Hematopoietic multipotent progenitor cell treated with erythropoietin and hydrocortisone succinate and interleukin-3 and kit ligand, for 17 days (in vitro differentiated cells): ENCODE measurements at places on chromosomes 6 and 20.

GRCh38 chr6:148972481-148972880 lies 225.7 kb downstream of the UST start:
- no peak for DNase-seq

- no peak for DNase-seq
Measured at GRCh38 chr6:169247991-169248390, 5.7 kb downstream of the THBS2 start.

DNA sequence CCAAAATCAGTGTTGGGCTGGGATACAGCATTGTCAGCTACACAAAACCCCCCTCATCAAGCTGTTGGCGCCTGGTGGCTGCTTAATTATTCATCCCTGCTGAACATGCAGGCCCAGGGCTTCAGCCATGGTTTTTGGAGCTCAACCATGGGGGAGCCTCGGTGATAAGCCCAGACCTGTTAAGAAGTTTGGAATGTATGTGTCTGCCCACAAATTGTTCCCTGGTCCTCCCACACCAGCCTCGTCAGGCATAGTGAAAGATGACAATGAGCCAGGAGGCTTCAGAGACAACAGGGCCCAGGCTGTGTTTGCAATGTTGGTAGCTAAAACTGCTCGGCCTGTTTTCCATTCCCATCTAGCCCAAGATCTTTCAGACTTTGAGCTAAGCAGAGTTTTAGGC lies 34.8 kb upstream of the SIRPA start:
- no peak for DNase-seq

GRCh38 chr6:89385156-89385667 lies 26.9 kb downstream of the RRAGD start:
- DNase-seq, result no peak

DNA sequence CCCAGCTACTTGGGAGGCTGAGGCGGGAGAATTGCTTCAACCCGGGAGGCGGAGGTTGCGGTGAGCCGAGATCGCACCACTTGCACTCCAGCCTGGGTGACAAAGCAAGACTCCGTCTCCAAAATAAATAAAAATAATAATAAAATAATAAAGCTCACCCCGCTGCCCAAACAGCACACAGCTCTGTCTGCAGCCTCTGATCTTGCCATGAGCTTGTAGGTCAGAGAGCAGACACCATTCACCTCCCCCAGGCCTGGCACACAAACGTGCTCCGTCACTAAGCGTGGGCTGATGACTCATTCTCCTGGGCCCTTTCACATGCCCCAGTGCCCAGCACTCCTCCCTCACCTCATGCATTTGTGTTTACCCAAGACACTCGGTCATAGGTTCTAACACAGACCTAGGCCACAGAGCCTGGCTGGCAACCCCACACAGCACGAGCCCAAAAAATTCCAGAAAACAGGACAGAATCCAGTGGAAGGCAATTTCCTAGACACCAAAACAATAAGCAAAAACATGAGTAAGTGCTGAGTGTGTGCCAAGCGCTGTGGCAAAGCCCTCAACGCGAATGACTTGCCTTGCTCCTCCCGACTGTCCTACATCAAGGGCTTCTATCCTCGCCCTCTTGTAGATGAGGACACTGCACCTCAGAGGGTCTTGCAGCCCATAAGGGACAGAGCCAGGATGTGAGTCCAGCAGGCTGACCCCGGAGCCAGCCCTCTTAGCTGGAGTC lies 18.0 kb downstream of the ATP9A start:
- DNase-seq, result peak; percentile 12

GRCh38 chr20:25129908-25130307 lies 48.0 kb upstream of the VSX1 start:
- DNase-seq, result no peak

GRCh38 chr6:26352315-26352714 lies 12.7 kb upstream of the BTN3A2 start:
- no peak for DNase-seq

GRCh38 chr6:144955859-144956258 lies 670.7 kb downstream of the UTRN start:
- no peak for DNase-seq

- no peak for DNase-seq
Measured at GRCh38 chr6:12250383-12250770, 39.8 kb upstream of the EDN1 start.

DNA sequence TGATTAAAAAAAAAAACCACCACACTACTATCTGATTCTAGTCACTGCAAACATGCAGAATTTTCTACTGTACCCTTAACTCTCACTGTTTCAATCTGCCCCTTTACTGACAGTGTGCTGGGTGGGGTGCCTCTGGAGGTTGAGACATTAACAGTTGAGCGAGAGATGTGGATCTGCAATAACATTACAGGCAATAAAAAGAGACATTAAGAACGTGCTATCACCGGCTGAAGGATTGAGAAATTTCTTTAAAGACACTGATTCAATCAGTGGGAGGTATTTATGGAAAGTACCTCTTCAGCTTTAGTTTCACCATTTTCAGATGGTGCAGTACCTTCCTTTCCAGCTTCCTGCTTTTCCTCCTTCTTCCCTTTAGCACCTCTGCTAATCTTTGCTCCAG lies 32.5 kb downstream of the HMGN3 start:
- no peak for DNase-seq

DNA sequence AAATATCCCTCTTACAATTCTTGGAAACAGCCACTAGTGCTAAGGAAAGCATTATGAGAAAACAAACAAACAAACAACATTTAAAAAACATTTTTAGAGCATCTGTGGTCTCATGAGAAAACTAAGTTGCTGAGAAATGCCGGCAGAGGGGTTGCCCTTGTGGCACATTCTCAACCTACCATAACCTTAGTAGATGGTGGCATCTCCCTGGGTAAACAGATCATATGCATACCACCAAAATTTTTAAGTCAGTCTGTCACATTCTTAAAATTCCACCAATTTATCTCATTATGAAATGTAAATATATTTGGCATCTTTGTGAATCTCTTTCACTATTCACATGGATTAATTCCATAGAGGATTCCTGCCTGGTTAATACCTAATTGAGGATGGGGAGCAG lies 575.7 kb upstream of the MARCKS start:
- no peak for DNase-seq

DNA sequence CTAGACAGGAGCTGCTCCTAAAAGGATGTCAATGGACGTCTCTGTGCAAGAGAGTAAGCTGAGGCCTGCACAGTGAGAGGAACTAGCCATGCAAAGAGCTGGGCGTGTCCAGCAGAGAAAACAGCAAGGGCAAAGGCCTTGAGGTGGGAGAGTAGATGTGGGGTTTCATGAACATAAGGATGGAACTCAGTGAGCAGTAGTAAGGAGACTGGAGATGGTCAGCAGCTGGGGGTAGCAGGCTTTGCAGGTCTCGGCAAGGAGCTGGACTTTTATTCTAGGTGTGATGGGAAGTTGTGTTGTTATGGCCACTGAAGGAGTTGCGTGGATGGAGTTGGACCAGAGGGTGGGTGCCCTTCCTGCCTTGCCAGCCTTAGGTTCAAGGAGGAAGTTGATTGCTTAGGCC lies 90.7 kb upstream of the SIRPA start:
- no peak for DNase-seq

- DNase-seq, result no peak
Measured at GRCh38 chr6:108133594-108134179, 32.1 kb upstream of the NR2E1 start.

DNA sequence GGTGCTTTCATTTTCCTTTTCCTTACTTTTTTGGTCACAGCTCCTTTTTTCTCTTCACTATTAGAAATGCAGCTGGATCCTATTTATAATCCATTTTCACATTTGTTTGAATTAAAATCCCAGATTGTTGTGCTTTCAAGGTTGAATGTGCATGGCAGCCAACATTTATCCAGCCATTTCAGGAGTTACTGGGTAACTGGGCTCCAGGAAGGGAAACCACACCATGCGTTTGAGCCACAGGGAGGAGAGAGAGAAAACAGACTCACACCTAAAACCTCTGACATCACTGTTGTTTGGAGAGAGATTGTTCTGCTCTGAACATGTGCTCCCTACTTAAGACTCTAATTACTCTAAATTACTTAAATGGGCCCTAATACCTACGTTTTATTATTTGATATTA lies 173.4 kb downstream of the BMP2 start:
- no peak for DNase-seq
